ENCODE measurements at places on chromosomes 4 and X.
A peak's percentile ranks its signal among the peaks of the same experiment; 100 is the strongest.

DNA sequence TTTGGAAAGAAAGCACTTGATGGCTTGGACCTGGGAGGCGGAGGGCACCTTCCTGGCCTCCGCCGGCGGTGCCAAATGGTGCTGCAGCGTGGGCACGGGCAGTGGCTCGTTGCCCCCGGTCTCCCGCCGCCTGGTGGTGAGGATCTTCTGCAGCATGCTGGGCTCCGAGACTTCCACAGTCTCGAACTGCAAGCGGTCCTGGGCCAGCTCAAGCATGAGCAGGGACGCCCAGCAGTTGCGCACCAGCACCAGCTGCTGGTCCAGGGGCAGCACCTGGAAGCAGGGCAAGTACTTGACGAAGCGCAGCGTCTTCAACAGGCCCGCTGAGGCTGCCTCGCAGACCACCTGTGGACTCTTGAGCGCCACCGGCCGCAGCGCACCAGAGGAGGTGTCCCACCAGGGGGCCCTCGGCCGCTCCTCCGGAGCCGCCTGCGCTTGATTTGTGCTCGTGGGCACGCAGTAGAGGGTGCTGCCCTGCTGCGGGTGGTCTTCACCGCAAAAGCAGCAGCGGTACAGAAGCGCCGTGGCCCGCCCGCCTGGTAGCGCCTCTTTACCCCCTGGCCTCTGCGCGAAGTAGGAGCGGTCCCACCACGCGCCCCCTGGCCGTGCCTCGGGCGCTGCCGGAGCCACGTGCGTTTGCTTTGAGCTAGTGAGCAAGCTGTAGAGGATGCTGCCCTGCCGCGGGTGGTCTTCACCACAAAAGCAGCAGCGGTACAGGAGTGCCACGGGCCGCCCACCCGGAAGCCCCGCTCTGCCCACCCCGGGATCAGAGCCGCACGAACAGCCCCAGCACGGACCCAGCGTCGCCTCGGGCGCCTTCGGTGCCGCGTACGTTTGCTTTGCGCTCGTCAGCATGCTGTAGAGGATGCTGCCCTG lies 689 bp downstream of the NR0B1 start:
- no peak for DNase-seq

DNA sequence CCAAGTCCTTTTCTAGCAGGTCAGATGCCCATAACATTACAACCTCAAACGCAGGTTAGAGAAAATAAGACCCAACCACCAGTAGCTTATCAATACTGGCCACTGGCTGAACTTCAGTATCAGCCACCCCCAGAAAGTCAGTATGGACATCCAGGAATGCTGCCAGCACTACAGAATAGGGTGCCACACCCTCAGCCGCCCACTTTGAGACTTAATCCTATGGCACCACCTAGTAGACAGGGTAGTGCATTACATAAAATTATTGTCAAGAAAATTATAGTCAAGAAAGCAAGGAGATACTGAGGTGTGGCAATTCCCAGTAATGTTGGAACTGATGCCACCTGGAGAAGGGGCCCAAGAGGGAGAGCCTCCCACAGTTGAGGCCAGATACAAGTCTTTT lies 19.9 kb upstream of the TRIM61 start:
- DNase-seq: no peak

GRCh38 chr4:74083546-74083945 lies 15.4 kb downstream of the CXCL2 start:
- DNase-seq: no peak

GRCh38 chr4:81040012-81040659 lies 9.6 kb downstream of the BMP3 start:
- no peak for DNase-seq

DNA sequence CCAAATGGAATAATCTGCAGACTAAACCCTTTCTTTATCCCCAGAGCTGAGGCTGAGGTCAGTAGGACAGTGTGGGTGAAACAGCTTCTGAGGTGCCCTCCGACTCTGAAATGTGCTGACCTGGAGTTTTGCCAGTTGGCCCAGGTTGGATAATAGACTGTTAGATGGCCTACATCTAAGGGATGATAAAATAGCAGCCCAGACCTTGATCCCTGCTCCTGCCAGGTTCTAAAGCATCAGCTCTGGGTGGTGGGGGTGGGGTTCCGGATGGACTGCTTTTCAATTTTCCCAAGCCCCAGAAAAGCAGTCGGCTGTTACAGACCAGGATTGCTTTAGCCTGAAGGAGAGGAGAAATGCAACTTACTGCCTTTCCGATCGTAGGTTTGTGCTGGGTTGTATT lies 110.4 kb downstream of the NHS start:
- no peak for DNase-seq

DNA sequence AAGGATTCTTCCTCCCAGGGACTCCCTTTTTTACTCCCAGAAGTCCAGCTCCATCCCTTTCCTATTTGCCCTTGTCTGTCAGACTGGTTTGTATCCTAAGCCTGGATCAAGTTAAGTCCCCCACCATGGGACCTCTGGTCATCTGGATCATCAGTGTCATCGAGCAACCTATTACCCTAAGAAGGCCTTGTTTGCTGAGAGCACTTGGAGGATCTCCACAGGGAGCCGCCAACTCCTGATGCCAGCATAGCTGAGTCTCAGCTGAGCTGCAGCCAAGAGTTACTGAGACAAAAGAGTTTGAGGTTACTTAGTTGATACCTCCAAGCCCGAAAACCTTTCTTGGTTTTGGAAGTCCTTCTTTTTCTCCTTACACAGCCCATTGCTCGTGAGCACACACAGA lies 10.1 kb upstream of the DAPP1 start:
- no peak for DNase-seq

DNA sequence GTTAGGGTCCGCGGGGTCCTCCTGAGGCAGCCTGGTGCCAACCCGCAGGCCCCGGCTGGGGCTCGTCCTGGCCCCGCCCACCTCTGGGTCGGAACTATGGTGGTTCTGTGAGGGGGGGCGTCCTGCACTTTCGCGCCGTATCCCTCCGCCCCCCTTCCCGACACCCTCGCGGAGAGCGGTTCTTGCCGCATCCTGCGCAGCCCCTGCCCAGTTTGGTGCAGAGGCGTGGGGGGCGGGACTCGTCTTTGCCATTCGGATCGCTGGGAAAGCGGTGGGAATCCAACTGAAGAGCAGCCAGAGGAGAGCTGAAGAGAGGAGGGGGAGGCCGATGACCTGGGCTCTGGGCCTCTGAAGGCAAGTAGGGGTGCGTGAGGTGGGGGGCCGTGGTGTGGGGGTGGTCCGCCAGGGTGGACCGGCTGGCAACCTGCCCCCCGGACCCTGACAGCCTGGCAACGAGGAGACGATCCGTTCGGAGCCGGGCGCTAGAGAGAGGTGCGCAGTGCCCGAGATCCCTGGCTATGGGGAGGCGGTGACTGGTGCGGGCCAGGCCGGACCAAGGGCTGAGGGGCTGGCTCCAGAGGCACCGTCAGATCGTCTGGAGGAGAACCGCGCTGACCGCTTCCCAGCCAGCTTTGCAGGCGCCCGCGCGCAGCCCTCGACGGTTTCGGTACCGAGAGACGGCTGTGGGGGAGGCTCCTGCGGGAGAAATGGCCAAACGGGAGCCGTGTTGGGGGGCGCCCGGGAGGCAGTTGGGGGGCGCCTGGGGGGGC lies at the start of gene GPRASP1:
Gene GPRASP1, plus strand, starts transcription at position 242 of the 770 bp plus-strand sequence. CDS start 2,431 bp downstream, outside the sequence.
- peak; percentile 78 for DNase-seq

GRCh38 chrX:12443534-12444098 lies 305.3 kb downstream of the FRMPD4 start:
- no peak for DNase-seq

DNA sequence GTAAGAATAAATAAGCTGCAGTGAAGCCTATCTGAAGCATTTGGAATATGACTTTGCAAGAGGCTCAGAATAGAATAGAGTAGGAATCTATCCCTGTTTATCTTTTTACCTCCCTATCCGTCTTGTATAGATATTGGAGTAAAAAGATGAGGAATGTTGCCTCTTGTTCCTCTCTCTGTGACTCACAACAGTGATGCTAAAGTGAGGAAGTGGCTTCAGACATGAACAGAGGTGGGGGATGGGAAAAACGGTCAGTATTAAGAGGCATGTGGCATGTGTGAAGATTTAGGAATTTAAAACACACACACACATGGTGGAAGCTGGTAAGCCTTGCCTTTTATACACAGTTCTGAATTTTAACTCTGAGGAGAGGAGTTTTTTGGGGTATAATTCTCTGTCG lies 3.8 kb upstream of the DCAF4L1 start:
- no peak for DNase-seq

GRCh38 chr4:168483811-168484210 lies 3.5 kb upstream of the DDX60L start:
- no peak for DNase-seq

- no peak for DNase-seq
Measured at GRCh38 chr4:184248216-184248615, 30.5 kb upstream of the ENPP6 start.

GRCh38 chr4:147749811-147750321 lies 18.0 kb downstream of the ARHGAP10 start:
- no peak for DNase-seq

DNA sequence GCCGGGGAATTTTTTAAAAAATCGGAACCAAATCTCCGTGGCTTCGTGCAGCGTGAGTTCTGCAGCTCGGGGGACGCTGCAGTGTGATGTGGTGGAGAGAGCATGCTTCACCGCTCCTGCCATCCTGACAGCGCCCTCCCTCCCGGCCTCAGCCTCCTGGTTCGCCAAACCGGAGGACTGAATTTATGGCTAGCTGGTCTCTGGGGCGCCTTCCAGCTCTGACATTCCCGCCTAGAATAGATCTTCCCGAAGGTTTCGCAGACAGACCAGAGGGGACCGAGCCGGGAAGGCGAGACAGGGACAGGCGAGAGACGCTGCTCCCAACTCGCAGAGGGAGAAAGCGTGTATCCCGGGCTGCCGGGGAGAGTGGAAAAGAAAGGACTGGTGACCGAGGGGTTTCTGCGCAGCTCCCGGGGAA lies 25.9 kb downstream of the HOPX start:
- DNase-seq: peak; percentile 27

- no peak for DNase-seq
Measured at GRCh38 chrX:100687546-100687945, 43.5 kb downstream of the SRPX2 start.
